ENCODE measurements at places on chromosomes 1 and 21. TPM values are rescaled to one million over a fixed set of nuclear protein-coding genes. Genes with fewer than 3 reads are reported as not detected.

The ILDR2 gene
- not detected for total RNA-seq

The C4BPA gene
- total RNA-seq: not detected

The COL6A2 gene
- 2,830 TPM for total RNA-seq

The DMBX1 gene
- total RNA-seq: not detected

The ORC1 gene
- total RNA-seq: 0.17 TPM

The KRTAP21-2 gene
- not detected for total RNA-seq

The A3GALT2 gene
- not detected for total RNA-seq

The PDE9A gene
- not detected for total RNA-seq

The RIPPLY3 gene
- not detected for total RNA-seq

The ADGRB2 gene
- 10.6 TPM for total RNA-seq

The OMA1 gene
- total RNA-seq: 35.5 TPM

The ATP1A4 gene
- not detected for total RNA-seq

The HCRTR1 gene
- not detected for total RNA-seq

The LMX1A gene
- not detected for total RNA-seq

The LHX8 gene
- total RNA-seq: not detected

The OR2L8 gene
- not detected for total RNA-seq

The STYXL2 gene
- total RNA-seq: not detected

The PPFIA4 gene
- 9.4 TPM for total RNA-seq

The MAP3K21 gene
- total RNA-seq: 0.52 TPM

The TMCO2 gene
- total RNA-seq: not detected

The SLC30A10 gene
- total RNA-seq: 0.32 TPM

The TRABD2B gene
- under 0.01 TPM for total RNA-seq

The C1orf174 gene
- 31.1 TPM for total RNA-seq

The IL12RB2 gene
- not detected for total RNA-seq

The KRTAP7-1 gene
- total RNA-seq: not detected

The PRKAA2 gene
- 1.1 TPM for total RNA-seq

The LRRC8C gene
- total RNA-seq: 4.1 TPM

The SERINC2 gene
- 1.1 TPM for total RNA-seq

The NHLH1 gene
- not detected for total RNA-seq

The IL22RA1 gene
- not detected for total RNA-seq

The MROH9 gene
- total RNA-seq: not detected

The ADAM30 gene
- total RNA-seq: not detected

The IL19 gene
- total RNA-seq: not detected

The CRP gene
- not detected for total RNA-seq

The MRPS21 gene
- 122 TPM for total RNA-seq

The C1orf141 gene
- total RNA-seq: not detected

The SWT1 gene
- 4.9 TPM for total RNA-seq

The RAB25 gene
- total RNA-seq: 0.09 TPM

The RAVER2 gene
- 3.0 TPM for total RNA-seq

The KCNJ10 gene
- not detected for total RNA-seq
